HCT116 (cell line): ENCODE measurements at places on chromosomes 6 and 20.

DNA sequence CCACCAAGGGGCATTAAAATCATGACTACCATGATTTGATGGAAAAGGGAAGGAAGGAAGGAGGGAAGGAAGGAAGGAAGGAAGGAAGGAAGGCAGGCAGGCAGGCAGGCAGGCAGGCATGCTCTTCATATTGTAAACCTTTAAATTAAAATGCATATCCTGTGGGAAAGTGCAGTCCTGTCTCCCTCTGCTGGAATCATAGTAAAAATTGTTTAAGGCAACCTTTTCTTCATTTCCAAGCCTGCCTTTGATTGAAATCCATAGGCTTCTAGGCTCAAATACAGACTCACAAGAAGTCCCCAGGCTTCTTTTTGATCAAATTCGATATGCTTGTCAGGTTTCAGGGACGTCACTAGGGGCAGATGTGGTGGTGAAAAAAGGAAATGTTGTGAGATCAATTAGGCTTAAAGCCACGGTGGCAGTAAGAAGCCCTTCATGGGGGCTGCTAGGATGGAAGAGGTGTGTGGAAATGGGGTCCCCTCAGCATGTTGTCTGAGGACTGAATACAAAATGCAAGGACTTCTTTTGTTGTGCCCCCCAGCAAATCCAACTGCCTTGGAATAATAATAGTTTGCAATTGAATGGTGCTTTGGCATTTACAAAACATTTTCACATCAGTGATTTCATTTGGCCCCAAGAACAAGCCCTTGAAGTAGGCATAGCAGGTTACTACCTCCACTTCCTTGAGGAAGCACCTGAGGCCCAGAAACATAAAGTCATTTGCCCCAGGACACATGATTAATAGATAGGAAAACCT lies 25.6 kb upstream of the GABRR1 start:
- DNase-seq, result peak; percentile 59

GRCh38 chr6:152954443-152954842 lies 28.4 kb downstream of the FBXO5 start:
- no peak for DNase-seq

DNA sequence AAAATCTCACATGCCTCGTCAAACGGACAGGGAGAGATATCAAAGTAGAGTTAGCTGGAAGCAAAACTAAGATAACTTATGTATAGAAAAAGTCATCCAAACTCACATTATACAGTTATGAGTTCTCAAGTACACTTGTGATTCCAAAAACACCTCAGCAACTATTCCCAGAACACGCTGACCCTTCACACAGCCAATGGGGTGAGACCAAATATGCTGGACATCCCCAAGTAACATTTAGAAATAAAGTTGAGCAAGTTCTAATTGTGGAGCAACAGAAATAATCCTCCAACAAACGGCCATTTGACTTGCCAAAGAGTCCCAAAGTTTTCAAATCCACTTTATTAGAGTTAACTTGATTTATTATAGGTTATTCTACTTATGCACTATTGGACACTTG lies 52.4 kb downstream of the LY86 start:
- DNase-seq, result no peak

GRCh38 chr20:59148701-59149493 lies 14.7 kb upstream of the ZNF831 start:
- no peak for DNase-seq

DNA sequence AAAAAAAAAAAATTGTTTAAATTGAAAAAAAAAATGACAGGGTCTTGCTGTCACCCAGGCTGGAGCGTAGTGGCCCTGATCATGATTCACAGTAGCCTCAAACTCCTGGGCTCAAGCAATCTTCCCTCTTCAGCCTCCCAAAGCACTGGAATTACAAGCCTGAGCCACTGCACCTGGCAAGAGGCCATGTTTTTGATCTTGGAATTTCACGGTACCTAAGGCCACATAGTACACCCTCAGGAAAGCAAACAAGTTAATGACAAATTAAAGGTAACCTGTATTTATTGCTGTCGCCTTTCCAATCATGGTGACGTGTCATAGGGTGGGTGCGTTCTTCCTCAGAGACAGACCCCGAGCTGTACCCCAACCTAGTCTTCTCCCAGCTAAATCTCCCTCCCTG lies 79.2 kb downstream of the LINC00237 start:
- DNase-seq, result no peak

DNA sequence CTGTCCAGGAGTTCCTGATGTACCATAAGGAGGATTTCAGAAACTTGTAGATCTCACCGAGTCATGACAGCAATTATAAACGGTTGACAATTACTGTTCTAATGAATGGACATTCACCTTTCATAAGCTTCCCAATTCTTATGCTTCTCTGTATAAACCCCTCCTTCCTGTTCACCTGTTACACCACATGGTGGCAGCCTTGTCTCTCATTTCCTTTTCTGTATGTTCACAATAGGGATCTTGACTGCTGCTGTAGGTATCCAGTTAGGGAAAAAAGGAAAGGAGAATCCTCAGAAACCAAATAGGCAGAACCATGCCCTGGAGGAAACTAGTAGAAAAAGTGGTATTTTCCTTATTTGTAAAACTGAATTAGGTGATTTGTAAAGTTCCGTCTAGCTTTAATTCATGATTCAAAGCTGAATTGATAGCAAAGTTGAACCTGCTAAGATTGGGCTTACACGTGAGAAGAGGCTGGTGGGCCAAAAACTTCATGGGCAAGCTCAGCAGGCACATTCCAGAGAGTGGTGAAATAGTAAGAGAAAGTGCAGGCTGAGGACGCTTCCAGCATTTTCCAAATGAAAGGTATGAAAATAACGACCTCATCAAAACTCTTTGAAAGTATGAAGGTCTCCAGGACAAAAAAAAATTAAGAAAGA lies 29.0 kb upstream of the TBPL1 start:
- peak; percentile 78 for DNase-seq

DNA sequence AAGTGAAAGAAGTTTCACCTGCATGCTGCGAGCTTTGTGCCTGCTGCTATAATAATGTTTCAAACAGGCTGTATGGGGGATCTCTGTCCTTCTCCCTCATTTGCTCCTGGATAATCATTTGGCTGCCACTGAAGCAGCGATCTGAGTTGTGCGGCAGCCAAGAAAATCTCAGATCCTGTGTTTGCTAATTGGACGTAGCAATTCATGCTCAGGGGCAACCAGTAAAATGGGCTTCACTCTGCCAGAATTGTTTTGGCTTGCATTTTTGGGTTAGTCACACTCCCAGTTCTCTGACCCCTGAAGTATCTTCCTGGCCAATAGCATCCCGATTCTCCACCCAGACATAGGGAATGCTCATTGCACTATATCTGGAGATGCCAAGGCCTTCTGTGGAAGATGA lies 13.7 kb upstream of the STXBP5 start:
- DNase-seq, result no peak

DNA sequence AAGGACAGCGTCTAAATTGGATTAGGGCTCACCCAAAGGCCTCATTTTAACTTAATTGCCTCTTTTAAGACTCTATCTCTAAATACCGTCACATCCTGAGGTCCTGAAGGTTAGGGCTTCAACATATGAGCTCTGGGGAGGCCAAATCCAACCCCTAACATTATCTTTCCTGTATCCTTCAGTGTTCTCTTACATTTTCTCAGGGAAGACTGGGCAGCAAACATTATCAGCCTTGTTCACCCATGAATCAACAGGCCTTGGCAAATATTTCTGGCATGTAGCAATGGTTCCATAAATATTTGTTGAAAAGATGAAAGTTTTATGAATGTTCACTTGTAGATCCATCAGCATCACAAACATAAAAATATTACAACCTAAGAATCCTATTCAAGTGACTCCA lies 24.6 kb upstream of the FOXF2 start:
- DNase-seq, result no peak

GRCh38 chr20:45971425-45971674 lies 653 bp downstream of the ZNF335 start:
- DNase-seq, result no peak

DNA sequence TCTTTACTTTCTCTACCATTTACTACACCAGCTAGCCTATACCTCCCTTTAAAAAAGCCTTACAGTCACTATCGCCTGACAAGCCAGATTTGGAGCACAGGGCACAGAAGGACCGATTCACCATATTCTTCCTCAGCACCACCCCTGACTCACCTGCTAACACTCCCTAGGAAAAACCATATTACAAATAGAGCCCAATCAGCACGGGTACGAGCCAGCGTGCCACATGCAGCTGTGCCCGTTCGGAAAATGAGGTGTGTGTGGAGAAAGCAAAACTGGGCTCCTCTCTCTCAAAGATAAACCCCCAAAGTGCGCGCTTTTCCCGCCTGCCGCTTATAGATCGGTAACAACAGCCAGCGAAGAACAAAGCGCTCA lies 1.2 kb downstream of the SYNCRIP start:
- DNase-seq, result no peak
